Central memory CD8-positive, alpha-beta T cell (primary cell): ENCODE measurements at places on chromosomes 1 and 21.

- no peak for DNase-seq
These were observed 38.2 kb upstream of the PLA2G2C start for GRCh38 chr1:20224546-20224945.

- DNase-seq, result no peak
These were observed 844.9 kb downstream of the KCNT2 start for GRCh38 chr1:195763146-195763906.

DNA sequence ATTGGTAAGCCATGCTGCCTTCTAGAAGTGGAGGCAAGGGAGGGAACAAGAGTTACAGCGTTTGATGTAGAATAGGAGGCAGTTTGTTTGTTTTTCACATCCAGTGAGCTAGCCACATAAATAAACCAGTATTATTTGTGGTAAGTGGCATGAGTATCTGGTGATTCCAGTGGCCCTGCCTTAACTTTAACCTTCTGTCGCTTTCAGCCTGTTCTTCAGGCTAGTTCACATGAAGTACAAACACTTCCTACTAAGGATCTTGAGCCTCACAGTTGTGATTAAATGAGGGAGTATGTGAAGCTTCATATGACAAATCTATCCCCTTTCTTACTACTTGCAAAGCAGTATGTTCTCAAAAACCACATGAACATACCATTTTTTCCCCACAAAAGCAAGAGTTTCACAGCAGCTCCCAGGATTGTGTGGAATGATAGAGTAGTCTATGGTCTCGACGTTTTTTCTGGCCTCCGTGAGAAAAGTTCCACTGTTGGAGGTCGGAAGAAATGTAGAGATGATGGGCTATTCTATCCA lies 59.5 kb downstream of the PHACTR4 start:
- DNase-seq, result no peak

DNA sequence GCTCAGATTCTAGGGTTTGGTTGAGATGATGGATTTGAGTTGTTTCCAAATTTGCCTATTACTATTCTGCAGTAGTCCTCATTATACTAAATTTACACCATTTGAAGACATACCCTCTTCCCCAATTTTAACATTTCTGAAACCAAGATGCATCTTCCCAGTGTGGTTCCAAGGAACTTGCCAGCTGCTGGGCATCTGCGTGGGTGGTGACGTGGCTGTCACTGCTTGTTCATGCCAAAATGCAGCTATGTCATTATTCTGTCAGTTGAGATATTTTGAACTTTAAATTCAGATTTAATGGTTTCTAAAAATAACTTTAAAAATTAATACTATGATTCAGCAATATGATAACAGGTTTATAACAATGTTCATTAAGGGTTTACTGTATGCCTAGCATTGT lies 1.2 kb downstream of the ZFP69 start:
- DNase-seq, result no peak

DNA sequence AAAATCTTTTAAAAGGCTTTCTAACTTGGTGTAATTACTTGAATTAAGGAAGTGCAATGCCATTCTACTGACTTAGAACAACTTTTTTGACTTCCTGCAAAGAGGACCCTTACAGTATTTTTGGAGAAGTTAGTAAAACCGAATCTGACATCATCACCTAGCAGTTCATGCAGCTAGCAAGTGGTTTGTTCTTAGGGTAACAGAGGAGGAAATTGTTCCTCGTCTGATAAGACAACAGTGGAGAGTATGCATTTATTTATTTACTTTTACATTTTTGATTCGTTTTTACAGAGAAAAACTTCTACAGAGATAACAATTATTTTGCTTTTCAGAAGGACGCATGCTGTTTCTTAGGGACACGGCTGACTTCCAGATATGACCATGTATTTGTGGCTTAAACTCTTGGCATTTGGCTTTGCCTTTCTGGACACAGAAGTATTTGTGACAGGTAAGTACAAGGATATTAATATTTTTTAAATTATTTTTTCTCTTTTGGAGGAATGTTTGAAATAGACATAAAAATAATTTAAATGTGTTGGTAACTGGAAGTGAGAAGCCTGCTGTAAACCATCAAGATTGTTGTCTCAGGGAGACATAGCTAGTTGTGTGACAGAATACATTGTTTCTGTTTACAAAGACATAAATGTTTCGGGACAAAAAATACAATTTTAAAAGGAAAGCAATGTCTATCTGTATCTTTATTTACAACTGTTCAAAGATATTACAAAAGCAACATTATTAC lies at the start of gene PTPRC:
Gene PTPRC, plus strand, starts transcription at position 147 of the 742 bp plus-strand sequence. Its CDS starts 229 bp downstream, at position 376.
- no peak for DNase-seq

DNA sequence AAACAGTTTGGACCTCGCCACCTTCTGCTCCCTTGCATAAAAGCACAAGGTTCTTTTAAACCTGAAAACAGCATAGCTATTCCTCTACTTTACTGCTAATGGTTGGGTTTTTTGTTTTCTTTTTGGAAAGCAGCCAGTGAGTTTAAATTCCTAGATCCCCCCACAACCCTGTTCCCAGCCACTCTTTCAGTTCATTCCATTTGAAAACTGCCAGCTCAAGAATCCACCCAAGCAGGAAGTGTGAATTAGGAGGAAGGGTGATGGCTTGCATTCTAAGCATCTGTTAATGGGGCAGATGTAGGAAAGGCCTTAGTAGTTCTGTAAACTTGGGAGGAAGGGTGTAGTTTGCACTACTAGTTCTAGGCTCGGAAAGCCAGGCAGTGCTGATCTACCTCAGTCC lies 172.9 kb upstream of the HOOK1 start:
- DNase-seq, result no peak

GRCh38 chr1:46041551-46041950 lies 90.9 kb downstream of the PIK3R3 start:
- no peak for DNase-seq

- no peak for DNase-seq
These were observed 26.3 kb upstream of the TINAGL1 start for GRCh38 chr1:31549809-31550620.

- DNase-seq, result no peak
These were observed 179.6 kb downstream of the TGFBR3 start for GRCh38 chr1:91706140-91706957.

DNA sequence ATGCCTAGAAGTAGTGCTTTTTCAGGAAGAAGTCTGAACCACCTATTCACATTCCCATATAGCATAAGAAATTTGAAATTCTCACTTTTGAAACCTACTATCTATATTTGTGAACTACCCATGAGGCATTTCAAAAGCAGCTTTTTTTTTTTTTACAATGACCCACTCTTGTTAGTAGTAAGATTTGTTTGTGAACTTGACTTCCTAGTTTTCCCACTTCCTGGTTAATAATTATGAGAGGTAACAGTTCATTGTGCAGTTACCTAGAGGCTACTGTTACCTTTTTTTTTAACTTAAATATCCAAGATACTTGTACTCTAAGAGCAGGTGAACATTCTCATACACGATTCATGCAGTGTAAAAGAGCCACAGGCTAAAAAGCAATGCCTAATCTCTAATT lies 371.7 kb upstream of the ADGRL2 start:
- no peak for DNase-seq

DNA sequence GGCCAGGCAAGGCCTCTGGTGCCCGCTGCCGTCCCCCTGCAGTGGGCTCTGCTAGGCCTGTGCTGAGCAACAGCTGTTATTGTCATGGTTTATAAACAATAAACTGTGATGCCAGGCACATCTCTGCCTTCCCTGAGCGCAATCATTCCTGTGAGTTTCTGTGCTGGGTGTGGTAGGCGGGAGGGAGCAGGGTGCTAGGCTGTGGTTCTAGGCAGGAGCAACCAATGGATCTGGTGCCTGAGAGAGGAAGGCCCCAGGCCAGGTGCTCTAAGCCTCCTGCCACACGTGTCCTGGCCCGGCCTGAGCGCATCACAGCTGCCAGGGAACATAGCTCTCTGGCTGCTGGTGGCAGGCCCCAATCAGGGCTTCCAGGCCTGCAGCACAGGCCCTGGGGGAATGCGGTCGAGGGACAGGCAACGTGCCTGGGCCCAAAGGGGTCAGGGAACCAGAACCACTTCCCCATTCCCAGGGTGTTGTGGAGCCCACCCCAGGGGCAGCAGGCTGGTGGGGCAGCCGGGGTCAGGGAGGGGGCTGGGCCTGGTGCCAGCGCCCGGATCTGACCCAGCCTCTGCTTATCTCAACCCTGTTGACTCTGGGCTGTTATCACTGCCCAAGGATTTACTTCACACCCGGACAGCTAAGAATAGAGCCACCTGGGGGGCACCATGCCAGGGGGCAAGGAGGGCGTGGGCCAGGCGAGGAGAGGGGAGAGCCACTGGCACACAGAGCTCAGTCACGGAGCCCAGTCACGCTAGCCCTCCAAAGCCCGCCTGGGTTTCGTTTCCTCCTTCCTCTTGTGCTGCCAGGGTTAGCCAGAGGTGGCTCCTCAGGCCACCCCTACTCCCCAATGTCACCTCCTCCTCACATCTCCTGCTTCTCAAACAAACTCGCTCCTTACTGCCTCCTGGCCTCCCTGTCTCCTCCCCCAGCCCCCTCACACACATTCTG lies 11.5 kb downstream of the TRIM46 start:
- DNase-seq, result no peak

- DNase-seq, result no peak
These were observed 108.9 kb upstream of the BARHL2 start for GRCh38 chr1:90826024-90826423.

- DNase-seq, result no peak
These were observed 29.3 kb upstream of the DNAJC11 start for GRCh38 chr1:6730880-6731279.
